ENCODE measurements at places on chromosomes 12 and 14.

DNA sequence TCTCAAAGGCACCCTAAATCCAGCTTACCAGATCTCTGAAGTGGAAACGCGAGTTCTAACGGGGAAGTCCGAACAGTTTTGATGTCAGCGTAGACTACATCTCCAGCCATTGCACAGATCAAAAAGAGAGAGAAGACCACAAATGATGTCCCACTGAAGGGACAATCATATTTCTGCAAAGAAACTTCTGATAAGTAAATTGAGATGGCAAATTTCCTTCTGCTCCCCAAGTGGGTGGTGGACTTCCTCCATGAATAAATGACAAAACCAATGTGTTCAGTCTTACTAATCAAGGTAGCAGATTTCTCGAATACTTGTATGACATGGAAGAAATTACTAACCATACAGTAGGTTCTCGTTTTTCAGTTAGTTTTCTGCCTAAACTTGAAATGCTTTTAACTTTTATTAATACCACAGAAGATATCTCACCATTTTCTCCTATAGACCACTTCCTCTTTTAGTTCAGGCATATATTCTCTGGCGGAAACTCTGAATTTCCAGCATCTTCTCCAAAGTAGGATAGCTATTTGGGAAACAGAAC lies at the start of gene CLECL1:
Gene CLECL1 (minus strand): TSS at position 177 of the 541 bp plus-strand sequence.
- DNase-seq, result no peak

GRCh38 chr12:42763682-42764081 lies 174.1 kb upstream of the PRICKLE1 start:
- DNase-seq, result no peak

DNA sequence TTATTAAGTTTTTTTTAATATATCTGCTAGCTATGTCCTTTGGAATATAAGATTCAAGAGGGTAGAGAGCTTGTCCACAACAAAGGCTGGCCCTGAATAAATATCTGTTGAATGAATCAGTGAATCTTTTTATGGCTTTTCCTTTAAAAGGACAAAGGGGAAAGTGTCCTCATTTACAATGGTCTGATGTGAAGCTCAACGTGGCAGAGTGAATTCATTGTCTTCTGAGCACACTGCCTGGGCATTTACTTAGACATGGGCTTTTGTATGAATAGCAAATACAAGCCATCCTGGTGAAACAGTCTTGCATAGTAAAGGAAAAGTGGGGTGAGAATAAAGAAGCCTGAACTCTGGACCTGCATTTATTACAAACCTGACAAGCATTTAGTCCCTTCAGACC lies 201.2 kb downstream of the NELL2 start:
- DNase-seq, result no peak

DNA sequence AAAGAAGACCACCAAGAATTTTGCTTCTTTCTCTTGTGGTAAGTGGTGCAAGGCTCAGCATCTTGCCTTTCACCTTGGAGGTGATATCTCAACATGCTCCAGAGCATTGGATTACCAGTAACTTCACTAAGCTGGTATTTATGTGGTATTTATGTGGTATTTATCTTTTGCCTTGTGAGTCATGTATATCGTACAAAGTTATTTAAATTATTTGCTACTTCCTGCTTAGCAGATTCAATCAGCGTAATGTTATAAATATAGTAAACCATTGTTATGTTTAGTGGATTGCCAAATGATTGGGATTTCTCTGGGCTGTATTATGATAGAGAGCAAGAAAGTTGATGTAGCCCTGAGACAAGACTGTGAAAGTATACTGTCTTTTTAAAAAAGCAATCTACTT lies 366.4 kb downstream of the IPO8 start:
- DNase-seq, result no peak

- no peak for DNase-seq
Measured at GRCh38 chr12:68804657-68805591, 3.1 kb upstream of the MDM2 start.

GRCh38 chr12:66058554-66058953 lies 72.0 kb downstream of the LLPH start:
- DNase-seq, result no peak

DNA sequence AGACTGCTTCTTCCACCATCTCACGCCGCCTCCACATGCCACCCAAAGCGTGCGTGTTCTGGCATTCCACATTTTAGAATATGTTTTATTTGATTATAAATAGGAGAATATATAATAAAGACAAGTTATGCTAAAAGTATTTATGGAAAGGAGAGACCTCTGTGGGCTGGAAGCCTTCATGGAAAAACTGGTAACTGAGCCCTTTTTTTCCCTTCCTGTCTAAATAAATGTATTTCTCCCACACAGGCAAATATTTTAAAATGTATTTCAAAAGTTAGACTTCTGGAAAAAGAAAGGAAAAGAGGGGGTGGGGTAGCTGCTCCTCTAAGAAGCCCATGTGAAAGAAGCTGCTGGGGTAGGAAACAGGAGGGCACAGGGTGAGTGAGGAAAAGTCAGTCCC lies 16.1 kb upstream of the NR4A1 start:
- no peak for DNase-seq

GRCh38 chr12:66668311-66668710 lies 10.6 kb downstream of the GRIP1 start:
- no peak for DNase-seq

GRCh38 chr12:53034459-53034858 lies 15.4 kb upstream of the TNS2 start:
- DNase-seq, result no peak

GRCh38 chr12:122126713-122127597 lies 47.1 kb downstream of the IL31 start:
- DNase-seq, result no peak

DNA sequence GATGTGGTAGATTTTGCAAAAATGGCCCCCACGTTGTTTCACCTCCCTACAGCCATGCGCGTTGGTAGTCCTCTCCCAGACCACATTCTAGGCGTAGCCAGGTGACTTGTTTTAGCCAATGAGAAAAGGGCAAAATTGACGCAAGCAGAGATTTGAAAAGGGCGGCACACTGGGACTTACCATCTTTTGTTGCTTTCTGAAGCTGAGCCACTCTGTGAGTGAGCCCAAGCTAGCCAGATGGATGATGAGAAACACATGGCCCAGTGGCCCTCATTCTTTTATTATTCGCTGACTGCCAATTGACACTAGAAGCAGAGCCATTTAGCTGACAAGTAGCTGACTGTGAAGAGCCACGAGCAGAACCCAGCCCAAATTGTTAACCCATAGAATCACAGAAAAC lies 142.0 kb upstream of the GZMB start:
- no peak for DNase-seq

DNA sequence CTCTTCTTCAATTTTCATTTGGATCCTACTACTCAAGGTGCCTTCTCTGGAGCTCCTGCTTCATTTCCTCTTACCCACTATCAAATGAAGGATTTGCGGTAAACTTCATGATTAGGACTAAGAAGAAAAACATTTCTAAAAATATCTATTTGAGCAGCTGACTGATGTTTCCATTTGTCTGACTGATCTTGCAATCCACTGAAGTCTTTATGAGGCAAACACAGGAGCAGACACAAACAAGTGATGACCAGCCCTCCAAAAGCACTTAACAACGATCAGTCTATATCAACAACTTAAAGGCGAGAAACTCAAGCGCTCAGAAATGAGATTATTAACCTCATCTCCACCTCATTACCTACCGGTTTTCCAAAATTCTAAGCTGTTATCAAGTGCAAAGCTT lies 26.2 kb downstream of the OSBPL8 start:
- no peak for DNase-seq

DNA sequence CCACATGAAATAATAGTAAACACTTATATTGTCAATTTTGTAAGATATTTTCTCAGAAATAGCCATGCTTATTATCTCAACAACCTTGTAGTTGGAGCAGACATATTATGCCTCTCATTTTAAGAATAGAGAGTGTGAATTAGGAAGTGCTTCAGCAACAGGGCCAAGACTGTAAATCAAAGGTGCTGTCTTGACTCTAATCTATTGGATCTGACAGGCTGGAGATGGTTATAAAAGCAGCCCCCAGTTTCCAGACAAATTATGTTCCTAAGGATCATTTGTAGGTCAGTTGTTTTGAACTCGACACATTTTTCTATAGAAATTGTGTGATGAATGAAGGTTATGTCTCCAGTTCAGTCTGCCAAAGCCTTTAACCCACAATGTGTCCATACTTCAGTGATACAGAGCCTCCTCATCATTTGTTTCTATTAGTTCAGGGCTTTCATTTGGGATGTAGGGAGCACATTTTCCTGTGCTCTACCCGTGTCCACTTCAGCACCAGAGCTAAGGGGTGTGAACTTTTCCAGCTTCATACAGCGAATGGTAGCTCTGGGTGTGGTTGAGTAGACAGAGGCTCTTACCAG lies 284.8 kb upstream of the FBXO33 start:
- no peak for DNase-seq

DNA sequence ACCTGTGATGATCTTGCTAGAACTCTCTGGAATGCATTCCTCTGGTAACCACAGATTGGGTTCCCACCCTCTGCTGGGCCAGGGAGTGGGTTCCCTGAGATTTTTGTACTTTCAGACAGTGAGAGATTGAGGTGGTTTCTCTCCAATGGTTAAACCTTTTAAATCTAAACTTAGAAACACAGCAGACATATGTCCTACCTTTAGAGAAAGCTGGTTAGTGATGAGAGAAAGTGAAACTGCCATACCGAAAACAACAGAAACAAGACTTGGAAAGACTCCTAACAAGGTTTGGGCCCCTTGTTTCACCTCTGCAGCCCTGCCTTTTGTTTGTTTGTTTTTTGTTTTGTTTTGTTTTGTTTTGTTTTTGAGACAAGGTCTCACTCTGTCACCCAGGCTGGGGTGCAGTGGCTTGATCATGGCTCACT lies 9.7 kb upstream of the SGPP1 start:
- DNase-seq, result no peak

DNA sequence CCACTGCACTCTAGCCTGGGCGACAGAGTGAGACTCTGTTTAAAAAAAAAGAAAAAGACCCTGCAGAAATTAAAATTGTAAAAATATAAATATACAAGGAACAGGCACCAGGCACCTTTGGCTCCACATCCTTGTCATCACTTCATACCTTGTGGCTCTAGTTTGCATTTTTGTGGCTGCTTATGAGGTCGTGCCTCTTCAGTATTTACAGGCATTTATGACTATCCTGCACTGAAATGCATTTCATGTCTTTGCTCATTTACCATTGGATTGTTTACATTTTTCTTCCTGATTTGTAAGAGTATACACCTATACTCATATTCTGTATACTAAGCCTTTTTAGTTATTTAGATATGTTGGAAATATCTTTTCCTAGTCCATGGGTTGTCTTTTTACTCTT lies 20.1 kb downstream of the BICD1 start:
- DNase-seq, result no peak

DNA sequence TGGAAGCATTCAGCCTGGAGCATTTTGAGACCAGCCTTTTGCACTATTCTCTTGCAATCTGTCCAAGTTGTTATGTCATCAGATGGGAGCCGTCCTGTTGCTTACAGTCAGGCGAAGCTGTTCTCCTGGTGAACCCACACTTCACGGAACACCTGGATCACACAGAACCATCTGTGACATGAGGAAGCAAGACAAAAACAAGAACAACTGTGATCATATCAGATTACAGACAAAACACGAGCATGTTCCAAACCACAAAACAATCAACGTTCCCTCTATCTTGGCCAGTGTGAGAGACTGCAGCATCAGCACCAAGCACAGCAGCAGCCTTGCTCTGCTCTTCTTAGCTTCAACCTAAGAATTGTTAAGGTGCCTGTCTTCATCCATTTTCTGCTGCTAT lies 180.5 kb upstream of the SFSWAP start:
- no peak for DNase-seq

- DNase-seq, result no peak
Measured at GRCh38 chr12:21276826-21277225, 57.9 kb downstream of the SLCO1A2 start.

- DNase-seq, result peak; percentile 36
Measured at GRCh38 chr14:55129428-55130195, 560 bp downstream of the LGALS3 start.

- peak; percentile 78 for DNase-seq
Measured at GRCh38 chr14:61525293-61526011, 169.9 kb upstream of the HIF1A start.

DNA sequence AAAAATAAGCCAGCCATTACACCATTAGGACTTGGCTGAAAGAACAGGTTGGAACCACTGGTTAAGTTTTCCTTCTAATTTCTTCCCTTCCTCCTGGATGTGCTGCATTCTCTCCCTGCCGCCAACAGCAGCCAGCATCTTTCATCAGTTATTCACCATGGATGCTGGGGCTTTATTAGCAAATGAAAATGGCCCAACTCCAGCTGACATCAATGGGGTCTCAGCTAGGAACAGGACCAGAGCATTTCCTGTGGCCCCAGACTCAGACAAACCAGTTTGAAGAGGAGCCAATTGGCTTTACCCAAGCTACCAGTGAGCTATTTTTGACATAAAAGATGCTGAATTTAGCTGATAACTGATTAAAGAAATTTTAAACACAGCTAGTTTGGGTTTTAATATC lies 26.0 kb upstream of the TBX5 start:
- DNase-seq, result no peak

DNA sequence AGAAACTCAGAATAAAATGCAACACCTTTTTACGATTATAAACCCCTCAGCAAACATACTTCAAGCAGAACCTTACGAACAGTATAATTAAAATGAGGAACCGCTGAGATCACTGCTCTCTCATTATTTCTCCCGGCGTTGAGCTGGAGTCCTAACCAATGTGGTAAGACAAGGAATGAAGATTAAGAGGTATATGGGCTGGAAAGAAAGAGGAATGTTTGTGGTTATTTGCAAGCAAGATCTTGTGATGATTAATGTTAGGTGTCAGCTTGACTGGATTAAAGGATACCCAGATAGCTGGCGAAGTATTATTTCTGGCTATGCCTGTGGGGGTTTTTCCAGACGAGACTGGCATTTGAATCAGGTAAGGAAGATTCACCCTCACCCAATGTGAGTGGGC lies 10.3 kb upstream of the ZNF84 start:
- no peak for DNase-seq

DNA sequence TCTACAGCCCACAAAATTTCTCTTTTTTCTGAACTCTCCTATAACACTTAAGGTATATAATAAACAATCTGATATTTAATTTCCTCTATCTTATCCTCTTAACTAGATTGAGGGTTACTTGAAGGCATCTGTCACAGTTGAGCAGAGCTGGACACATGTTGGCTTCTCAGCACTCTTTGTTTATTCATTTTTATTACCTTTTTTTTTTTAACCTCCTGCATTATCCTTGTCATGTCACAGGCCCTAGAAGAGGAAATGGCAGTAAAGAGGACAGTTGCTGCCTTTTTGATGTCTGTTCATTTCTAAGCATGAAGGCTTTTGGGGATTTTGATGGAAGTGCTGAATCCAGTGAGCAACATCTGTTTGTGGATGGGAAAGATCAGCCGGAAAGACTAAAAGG lies 32.5 kb upstream of the EVL start:
- DNase-seq, result no peak

DNA sequence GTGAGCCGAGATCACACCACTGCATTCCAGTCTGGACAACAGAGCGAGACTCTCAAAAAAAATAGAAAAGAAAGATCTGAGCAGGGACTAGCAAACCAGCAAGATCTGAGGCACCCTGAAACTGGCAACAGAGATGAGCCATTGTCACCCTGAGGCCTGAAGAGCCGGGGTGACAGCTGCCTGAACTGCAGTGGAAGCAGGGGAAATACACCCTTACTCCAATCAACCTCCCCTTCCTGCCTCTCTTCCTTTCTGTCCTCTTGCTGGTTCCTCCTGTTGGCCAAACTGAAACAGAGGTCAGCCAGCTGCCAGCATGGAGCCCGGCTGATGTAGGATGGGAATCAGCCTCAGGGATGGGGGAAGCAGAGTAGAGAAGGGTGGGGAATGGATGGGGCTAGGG lies 192.0 kb downstream of the CHST11 start:
- DNase-seq, result no peak

GRCh38 chr12:40953076-40953475 lies 235.0 kb upstream of the PDZRN4 start:
- no peak for DNase-seq
